Esophagus mucosa (tissue), 1 donor: ENCODE measurements at places on chromosomes 6 and 20.
A peak's percentile ranks its signal among the peaks of the same experiment; 100 is the strongest.

GRCh38 chr6:142339968-142340658, 38.3 kb downstream of the ADGRG6 start:
- no peak for ATAC-seq

DNA sequence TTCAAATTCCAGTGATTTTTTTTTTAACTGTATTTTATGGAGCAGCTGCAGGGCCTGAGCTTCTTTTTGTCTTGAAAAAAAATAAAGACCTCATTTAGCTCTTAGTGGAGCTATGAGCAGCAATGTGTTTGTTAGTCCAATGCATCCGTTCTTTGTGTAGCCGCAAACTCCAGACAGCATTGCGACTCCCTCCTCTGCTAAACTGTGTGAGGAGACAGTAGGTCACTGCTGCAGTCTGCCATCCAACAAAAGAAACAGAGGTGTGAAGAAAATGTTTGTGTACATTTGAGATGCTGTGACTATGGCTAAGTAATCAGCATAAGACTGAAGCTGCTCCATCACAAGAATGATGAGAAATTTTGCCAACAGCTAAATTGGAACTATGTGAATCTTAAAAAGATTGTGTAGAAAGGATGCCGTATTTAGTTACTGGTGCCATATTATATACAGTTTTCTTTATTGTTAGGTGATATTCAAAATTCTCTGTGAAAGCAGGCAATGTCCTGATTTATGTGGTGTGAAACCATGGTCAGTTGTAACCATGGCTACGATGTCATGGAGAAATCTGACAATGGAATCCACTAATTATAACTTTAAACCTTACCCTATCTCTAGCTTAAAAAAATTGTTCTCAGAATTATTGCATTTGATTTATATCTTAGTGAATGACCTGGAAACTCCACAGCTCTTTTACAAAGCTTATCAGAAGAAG, 428.8 kb upstream of the EPHA7 start:
- ATAC-seq, result no peak

DNA sequence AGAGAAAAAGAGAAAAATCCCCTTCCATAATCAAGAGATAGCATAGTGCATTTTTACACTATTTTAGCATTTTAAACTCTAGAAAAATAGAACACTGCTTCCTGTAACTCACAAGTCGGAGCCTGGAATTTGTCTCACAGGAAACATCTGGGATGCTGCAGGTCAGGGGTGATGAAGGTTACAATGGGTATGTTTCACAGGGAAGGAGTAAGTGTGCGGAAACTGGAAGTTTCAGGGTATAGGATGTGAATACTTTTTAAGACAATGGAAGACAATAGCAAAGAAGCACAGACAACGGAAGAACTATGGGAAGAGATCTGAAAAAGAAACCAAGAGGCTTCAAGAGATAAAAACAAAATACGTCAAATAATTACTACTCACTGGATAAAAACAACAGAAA, 361.0 kb upstream of the MARCKS start:
- ATAC-seq, result no peak

- ATAC-seq, result no peak
These were observed 56.6 kb upstream of the TBC1D7 start for GRCh38 chr6:13384966-13385365.

- peak; percentile 53 for ATAC-seq
These were observed 3.4 kb downstream of the TFAP2B start for GRCh38 chr6:50822078-50822476.

DNA sequence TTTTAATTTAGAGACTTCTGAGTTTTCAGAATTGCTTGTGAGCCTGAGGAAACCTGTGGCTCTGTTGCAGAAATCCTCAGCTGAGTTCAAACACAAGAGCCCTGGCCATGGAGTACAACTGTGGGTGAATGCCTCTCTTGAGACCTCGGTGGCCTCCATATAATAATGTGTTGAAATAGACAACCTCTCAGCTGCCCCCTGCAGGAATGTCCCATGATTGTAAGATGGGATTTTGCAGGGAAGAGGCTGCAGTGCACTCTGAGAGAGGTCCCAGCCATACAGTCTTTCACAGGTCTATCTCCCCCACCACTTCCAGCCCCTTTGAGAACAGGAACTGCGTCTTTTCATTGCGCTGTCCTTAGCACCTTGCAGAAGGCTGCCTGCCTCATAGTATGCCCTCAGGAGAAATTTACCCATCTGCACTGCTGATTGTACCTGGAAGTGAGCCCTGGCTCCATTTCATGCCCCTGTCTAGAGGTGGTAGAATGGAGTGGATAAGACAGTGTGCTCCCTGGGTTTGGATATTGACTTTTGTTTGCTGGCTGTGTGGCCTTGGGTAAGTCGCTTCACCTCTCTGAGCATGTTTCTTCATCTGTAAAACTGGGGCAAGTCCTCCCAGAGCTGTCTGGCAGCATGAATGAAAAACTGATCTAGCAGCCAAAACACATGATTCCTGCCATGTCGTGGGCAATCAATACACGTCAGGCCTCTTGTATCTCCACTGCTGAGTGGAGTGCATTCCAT, 16.8 kb upstream of the CDH22 start:
- no peak for ATAC-seq

DNA sequence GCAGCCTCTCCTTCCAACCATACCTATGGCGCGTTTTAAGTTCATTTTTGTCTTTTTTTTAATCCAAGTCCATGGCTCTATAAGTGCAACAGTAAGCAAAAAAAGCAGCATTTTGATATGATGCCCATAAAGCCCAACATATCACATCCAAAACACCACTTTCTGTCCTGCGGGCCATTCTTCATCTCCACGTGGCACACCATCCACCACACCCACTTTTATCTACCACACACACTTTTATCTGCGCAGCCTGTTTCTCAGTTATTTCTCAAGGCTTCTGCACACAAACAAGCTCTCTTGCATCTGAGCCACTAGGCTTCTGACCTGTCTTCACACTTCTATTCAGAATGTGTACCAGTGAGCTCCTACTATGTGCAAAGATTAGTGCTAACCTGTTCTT, 5.3 kb downstream of the GCLC start:
- ATAC-seq, result no peak

GRCh38 chr6:11262242-11262641, 29.8 kb upstream of the NEDD9 start:
- ATAC-seq, result no peak

GRCh38 chr20:45993197-45993951, 15.3 kb upstream of the MMP9 start:
- peak; percentile 100 for ATAC-seq

GRCh38 chr6:150229436-150230163, 86.8 kb downstream of the PPP1R14C start:
- ATAC-seq, result peak; percentile 62

DNA sequence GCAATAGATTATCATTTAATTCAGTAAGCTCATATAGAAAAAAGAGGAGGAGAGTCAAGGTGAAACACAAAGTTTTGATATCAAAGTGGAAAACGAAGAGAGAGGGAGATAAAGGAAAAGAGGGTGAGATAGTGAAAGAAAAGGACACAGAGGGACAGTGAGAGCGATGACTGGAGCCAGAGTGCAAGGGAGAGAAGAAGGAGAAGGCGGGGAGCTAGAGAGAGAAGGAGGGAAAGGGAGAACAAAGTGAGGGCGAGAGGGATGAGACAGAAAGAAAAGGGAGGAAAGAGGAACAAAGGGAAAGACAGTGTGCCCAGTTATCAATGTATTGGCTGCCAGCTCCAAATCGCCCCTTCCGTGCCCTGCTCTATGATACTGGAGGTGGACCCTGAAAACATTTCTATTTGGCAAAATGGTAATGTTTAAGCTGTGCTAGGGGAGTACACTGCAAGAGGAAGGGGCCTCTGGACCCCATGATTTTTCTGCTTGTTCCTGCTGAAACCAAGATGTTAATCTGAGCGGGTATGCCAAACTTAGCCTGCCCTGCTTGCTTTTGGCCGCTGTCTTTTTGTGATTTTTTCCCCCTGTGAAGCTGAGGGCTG, 27.8 kb downstream of the GPX5 start:
- ATAC-seq, result no peak

DNA sequence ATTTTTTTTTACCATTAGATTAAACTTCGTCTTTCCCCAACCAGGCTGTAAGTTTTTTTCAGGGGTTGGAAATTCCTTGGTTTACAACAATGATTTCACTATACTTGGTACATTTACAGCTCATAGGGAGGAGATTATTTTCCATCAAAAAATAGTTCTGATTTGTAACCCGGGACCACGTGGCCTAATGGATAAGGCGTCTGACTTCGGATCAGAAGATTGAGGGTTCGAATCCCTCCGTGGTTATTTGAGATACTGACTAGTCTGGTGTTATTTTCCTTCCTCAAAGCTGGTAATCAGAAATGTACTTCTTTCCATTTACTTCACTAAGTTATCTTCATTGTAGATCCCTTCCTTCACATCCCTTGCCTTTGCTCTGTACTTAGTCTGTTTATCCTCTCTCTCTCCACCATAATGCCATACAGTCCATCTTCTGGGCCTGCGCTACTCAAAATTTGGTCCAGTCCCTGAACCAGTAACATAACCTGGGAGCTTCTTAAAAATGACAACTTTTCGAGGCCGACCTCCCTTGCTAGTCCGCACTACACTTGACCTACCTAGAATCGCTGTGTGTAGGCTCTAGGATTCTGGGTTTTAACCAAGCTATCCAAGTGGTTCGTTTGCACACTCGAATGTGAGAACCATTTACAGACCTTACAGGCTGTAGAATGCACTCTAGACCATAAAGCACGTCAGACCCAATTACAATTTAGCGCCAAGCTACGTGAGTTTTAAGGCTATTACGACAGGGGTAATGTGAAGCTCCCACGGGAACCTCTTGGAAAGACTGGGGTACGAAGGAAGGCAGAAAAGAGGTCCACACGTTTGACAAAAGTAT, 42.1 kb upstream of the BTN3A2 start:
- peak; percentile 86 for ATAC-seq

GRCh38 chr6:8282380-8282779, 153.0 kb downstream of the SLC35B3 start:
- ATAC-seq, result no peak

DNA sequence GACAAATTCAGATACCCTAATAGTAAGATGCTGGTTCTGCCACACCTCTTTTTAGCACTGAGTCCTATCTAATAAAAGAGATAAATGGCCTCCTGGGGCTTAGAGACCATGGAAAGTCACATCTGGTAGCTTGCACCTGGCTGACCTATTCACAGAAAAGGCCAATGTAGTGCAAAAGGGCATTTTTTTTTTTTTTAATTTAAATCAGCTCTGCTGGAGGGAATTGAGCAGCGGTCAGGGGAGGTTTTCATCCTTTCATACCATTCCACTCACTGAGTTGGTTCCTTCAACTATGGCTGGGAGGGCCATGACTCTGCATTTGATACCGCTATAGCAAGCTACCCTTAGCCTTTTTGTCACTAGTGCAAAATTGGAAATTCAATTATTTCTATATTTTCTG, 20.1 kb upstream of the HS3ST5 start:
- no peak for ATAC-seq

DNA sequence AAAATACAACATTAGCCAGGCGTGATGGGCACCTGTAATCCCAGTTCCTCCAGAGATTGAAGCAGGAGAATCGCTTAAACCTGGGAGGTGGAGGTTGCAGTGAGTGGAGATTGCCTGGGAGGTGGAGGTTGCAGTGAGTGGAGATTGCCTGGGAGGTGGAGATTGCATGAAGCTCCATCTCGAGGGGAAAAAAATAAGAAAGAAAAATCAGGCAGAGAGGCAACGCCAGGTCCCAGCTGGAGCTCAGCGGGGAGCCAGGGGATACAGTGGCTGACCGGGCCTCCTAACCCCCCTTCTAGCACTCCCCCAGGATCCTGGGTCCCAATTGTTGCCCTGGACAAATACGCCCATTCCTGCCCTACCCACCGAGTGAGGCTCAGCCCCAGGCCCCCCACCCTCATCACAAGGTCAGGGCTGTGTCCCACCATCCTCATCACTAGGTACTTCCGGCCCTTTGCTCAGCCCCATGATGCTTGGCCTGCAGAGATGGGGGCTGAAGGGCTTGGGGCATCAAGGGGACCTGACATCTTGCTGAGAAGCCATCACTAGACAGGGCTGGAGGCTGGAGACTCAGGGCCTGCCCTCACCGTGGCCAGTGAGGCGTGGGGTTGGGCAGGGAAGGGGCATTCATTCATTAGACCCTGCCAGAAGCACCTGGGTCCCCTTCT, 1.9 kb downstream of the OGFR start:
- ATAC-seq, result no peak

- ATAC-seq, result peak; percentile 56
These were observed 88.4 kb downstream of the HACE1 start for GRCh38 chr6:104771258-104771832.

DNA sequence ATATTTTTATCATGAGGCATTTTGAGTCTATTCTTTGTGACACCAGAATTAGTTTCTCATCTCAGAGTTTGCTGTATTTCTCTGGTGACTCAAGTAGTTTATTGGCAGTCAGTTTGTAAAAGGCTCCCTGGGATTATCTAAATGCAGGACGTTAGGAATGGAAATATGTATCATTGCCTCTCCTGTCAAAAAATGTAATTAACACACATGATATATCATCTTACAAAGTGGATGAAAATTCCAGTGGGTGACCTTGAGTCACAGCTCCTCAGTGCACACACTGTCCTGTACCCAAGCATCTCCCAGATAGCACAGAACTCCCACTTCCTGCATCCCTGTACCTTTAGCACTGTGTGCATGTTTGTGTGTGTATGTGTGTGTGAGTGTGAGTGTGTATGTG, 258.6 kb downstream of the LAMA2 start:
- ATAC-seq, result no peak

DNA sequence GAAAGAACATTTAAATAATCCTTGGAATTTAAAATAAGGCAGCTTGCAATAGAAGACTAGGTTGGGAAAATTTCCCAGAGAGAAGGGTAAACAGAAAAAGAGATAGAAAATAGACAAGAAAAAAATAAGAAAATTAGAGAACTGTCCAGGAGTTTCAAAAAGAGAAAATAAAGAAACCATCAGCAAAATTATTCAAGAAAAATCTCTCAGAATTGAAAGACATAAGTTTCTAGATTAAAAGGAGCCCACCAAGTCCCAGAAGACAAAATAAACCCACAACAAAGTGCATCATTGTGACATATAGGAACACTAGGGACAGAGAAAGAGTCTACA, 88.6 kb upstream of the CDYL start:
- no peak for ATAC-seq

DNA sequence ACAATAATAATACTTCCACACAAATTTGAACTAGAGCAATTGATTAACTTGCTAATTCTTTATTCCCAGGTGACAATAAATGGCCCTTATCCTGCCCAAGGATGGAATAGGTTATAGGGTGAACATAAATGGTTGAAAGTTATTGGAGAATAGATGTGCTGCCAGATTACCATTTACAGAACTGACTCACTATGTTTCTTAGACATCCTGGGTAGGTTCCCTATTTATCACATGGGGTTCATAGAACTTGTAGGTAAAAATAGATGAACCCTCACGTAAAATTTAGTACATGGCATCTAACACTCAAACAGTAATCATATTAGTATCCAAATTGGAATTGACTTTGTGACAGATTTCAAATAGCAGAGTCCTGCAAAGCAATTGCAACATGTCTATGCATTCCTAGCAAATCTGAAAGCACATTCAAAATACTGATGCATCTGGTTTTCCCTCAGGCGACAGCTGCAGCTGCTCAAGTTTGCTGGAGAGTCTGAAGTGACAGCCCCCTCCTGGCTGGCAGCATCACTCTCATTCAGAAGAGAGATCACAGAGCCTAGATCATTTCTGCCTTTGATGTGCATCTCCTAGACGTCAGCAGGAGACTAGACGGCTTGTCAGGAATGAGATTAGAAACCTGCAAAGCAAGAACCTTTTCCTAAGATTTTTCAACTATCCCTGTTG, 80.2 kb upstream of the RNF217 start:
- ATAC-seq, result no peak

- no peak for ATAC-seq
These were observed 447.9 kb upstream of the PLCB4 start for GRCh38 chr20:8621001-8621400.
